Activated CD4-positive, alpha-beta T cell treated with anti-CD3 and anti-CD28 coated beads for 24 hours (primary cell): ENCODE measurements at places on chromosomes 13 and 19.
A peak's percentile ranks its signal among the peaks of the same experiment; 100 is the strongest.

DNA sequence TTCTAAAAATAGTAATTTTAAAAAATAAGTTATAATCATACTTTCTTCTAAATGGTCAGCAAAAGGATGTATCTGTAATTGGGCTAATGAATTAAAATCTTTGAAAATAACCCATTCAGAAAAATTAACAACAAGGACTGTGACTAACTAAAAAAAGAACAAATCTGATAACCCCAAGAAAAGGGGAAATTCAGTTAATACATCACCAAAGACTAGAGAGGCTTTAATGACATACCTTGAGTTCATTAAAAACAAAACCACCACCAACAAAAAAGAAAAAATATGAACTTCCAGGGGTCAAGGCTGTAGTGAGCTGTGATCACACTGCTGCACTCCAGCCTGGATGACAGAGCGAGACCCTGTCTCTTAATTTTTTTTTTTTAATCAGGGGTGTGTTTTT, 121.8 kb downstream of the TBC1D4 start:
- no peak for DNase-seq

DNA sequence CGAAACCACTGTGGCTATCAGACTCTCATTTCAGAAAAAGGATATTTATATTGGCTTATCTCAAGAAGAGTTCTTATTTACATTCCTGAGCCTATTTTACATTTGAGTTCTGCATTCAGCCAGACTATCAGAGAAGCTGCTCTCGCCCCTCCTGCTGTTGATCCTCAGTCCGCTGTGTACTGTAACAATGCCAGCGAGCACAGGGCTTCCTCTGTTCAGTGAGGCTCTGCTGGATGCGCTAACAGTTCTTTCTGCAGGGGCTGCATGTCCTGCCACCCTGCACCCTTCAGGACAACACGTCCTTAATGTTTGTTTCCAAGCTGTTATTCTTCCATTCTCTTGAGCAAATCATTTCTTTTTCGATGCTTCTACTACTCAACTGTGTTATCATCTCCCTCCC, 463.7 kb upstream of the SGCG start:
- no peak for DNase-seq

GRCh38 chr13:70107125-70107497, 515 bp upstream of the ATXN8OS start:
- no peak for DNase-seq

DNA sequence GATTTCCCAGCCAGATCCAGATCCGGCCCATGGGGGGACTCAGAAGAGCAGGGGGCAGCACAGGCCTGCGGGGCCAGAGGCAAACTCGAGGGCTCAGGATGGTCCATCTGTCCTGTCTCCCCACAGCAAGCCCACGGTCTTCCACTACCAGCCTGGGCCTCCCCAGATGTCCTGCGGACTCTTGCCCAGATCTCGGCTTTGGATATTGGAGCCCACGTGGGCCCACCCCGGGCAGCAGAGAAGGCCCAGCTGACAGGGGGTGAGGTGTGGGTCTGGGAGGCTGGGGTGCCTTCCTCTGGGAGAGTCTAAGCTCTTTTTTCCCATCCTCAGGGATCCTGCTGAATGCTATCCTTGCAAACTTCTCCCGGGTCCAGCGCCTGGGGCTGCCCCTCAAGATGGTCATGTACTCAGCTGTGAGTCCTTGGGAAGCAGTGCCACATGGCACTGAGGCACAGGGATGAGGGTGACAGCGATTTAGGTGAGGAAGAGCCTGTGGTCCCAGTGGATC, 3.4 kb downstream of the ACP4 start:
- no peak for DNase-seq

DNA sequence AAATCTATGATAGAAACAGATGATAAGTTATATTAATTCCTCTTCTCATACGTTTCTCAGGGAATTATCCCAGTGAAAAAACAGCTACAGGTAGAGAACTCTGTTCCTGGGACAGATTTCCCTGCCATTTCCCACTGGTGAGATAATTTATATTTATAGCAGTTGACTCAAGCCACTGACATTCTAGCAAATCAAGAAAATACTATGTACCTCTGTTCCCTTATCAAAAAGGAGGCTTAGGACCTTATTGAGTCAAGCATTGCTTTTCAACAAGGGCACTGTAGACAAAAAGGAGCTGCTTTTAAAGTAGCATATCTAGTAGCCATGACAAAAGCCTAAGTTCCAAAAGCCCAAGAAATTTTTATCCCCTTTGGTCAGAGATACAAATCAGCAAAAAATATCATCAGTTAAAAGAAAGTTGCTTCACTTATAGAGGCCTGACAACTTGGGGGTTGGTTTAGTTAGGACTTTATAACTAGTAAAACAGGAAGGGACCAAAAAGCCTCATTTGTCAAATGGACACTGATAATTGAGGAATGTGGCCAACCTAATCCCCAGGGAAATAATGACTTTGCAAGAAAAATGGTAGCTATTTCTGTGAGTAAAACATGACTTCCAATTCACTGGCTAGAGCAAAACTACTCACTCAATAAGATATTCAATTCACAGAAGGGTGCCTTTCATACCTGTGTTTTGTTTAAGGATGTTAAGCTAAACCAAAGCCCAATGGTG, 652.5 kb downstream of the SLITRK1 start:
- no peak for DNase-seq

- DNase-seq: no peak
Observed at GRCh38 chr13:43139921-43140320, 116.5 kb downstream of the DNAJC15 start.

- no peak for DNase-seq
Observed at GRCh38 chr19:47534628-47535027, 19.8 kb upstream of the NAPA start.

DNA sequence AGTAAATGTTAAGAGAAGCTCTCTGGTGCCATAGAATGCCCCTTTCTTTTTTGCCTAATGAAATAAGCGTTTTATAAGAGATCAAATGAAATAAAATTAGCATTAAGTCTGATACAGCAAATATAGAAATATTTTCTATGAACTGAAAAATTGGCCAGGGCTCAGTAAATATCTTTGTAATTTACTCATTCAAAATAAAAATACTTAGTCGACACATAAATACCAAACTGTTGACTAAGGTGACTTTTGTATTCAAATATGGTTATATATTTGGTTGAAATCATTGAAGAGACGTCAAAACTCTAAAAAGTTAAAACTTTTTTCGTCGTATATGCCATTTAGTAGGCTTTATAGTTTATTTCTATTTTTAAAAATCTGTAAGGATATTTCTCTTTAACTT, 25.6 kb downstream of the IPO5 start:
- DNase-seq: no peak

DNA sequence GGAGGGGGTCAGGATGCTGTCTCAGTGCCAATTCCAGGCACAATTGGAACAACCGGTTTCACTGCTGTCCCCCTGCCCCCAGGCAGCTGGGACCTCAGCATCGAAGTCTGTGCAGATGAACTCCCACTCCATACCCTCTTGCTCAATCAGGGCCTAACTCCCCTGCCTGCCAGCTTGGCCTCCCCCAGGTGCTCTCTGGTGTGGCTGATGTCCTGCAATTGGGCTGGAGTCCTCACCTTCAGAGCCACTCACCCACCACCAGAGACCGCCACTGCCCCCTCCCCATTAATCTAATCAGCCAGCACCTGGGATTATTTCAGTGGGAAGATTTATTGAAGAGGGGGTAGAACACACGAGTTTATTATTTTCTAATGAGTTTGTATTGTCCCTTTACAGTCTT, 118.8 kb downstream of the MIPEP start:
- DNase-seq: no peak

GRCh38 chr19:30118760-30119159, 176.7 kb downstream of the URI1 start:
- DNase-seq: no peak

GRCh38 chr13:108780706-108781105, 151.3 kb downstream of the MYO16 start:
- no peak for DNase-seq

DNA sequence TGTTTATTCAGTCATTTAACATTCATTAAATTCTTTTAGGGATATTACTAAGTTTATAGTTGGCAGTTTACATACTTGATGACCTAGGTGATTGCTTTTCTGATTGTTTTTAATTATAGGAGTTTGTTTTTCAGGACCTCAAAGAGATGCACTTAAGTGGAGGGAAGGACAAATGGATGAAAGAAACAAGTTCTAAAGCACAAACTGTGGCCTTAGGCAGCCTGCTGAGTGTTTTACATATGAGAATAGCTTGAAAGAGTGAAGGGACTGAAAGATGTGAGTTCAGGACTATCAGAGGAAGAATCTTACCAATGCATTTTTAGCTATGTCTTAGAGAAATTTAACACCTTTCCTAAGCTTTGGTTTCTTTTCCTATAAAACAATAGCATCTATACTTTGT, 402.6 kb downstream of the KLF12 start:
- DNase-seq: no peak

- peak; percentile 80 for DNase-seq
Observed at GRCh38 chr19:3987619-3988371, 2.5 kb upstream of the EEF2 start.

DNA sequence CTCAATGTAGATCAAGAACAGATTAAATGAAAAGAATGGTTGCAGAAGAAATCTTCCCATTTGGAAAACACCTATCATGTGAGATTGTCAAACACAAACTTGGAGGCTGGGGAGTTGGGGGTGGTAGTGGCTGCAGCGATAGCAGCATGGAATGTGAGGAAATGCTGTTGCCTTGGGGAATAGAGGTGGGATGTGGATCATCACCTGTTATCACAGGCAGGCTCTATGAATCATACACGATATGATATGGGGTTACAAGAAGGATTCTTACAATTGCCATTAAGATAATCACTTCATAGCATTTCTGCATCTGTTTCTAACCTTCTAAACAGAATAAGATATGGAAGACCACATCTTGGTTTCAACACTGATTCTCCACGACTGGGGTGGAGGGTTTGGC, 88.7 kb downstream of the RNASEH2B start:
- no peak for DNase-seq

GRCh38 chr13:44313674-44314073, 60.0 kb upstream of the SERP2 start:
- DNase-seq: no peak

GRCh38 chr19:13014101-13014920, 19.0 kb downstream of the NFIX start:
- no peak for DNase-seq

- DNase-seq: no peak
Observed at GRCh38 chr13:77740931-77741596, 43.6 kb downstream of the SLAIN1 start.

GRCh38 chr13:86298725-86299124, 499.5 kb upstream of the SLITRK6 start:
- no peak for DNase-seq

DNA sequence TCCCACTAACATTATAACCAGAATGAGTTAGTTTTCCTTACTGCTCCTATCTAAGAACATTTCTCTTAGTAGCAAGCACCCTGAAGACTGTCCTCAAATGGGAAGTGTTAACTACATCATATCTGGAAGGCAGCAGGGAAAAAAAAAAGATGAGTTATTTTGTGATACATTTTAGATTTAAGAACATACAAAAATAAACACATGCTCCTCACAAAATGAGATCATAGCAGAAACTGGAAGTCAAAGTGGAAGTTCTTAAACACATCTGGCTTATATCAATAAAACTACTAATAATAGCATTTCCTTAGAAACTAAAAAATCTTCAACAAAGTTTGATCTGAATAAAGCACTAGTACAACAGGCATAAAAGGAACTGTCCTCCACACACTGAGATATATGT, 70.4 kb downstream of the SLITRK6 start:
- no peak for DNase-seq

- no peak for DNase-seq
Observed at GRCh38 chr19:47756953-47757608, 11.7 kb downstream of the NOP53 start.

GRCh38 chr13:75091718-75092117, 390.3 kb downstream of the TBC1D4 start:
- no peak for DNase-seq

GRCh38 chr19:30208436-30209060, 163.6 kb upstream of the ZNF536 start:
- DNase-seq: no peak

DNA sequence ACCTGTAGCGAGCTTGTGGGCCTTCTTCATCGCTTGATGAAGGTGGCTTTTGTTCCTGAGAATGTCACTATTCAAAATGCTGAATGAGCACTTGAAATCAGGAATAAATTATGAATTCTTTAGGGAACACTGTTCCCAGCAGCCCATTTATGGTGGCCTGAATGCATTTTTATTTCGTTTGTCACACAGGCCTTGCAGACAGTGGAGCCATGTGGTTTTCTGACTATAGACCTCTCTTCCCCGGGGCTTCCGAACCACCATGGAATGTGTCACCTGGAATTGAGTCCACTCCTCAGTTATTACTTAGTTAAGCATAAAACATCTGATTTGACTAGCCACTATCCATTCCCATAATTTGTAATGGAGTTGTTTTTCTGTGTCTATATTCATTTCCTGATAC, 396.9 kb downstream of the IRS2 start:
- no peak for DNase-seq

- no peak for DNase-seq
Observed at GRCh38 chr19:16871871-16872270, 16.9 kb upstream of the F2RL3 start.

GRCh38 chr13:27037171-27037570, 134.4 kb downstream of the USP12 start:
- no peak for DNase-seq

GRCh38 chr13:50441130-50441529, 402.4 kb downstream of the DLEU7 start:
- no peak for DNase-seq

DNA sequence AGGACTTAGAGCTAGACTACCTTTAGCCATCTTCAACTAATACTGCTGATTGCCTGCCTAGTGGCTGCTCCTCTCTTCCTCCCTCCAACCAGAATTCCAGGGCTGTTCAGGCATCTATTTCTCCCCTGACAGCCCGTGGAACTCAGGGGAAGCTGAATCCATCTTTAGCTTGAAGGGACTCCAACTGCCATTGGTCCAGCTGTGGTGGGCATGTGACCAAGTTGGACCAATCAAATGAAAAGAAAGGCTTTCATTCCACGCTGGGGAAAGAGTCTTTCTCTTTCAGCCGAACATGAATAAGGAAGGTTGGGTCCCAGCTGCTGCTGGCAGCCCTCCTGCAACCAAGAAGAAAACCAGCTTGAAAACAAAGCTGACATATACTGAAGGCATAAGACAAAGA, 168.5 kb upstream of the OBI1 start:
- no peak for DNase-seq

DNA sequence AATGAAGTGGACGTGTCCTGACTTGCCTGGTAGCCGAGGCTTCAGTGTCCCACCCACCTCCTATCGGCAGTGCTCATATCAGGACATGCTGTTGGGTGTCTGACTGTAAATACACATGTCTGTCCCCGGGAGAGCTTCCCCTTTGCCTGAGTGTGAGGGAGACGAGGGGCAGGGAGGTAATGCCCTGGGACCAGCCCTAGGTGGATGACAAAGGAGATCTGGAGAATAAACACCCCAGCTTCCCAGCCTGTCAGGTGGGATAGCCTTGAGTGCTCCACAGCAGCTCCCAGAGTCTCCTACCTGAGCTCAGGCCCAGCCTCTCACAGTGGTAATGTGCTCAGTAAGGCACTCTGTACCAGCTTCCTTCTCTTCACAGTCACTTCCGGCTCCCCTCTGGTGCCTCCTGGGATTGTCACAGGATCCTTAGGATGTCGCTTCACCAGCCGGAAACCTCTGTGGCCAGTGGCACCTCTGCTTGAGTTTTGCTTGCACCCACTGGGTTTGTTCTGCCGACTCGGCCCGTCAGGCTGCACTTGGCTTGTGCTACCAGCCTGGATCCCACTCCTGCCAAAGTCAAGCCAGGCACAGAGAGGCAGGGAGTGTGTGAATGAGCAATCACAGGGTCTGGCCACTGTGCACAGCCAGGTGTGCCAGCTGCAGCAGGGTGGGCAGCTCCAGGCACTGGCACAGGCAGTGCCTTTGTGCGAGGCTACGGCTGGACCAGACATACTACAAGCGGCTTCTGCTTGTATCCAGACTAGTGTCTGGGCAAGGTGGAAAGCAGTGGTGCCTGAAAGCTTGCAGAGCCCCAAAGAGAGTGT, 54.4 kb upstream of the RGCC start:
- no peak for DNase-seq
